ENCODE measurements at places on chromosomes 5 and 9. TPM values are rescaled to one million over a fixed set of nuclear protein-coding genes. Genes with fewer than 3 reads are reported as not detected.

The LYSMD3 gene
- polyA plus RNA-seq = 12.0 TPM

The CDX1 gene
- polyA plus RNA-seq = not detected

The FBN2 gene
- 0.03 TPM for polyA plus RNA-seq

The NPR3 gene
- not detected for polyA plus RNA-seq

The S1PR3 gene
- 0.19 TPM for polyA plus RNA-seq

The MSMP gene
- not detected for polyA plus RNA-seq

The DAB2 gene
- polyA plus RNA-seq = 35.2 TPM

The BHMT2 gene
- polyA plus RNA-seq = not detected

The TERT gene
- not detected for polyA plus RNA-seq

The TMEM174 gene
- not detected for polyA plus RNA-seq

The DBH gene
- polyA plus RNA-seq = not detected

The SPINK7 gene
- polyA plus RNA-seq = not detected

The CARD9 gene
- polyA plus RNA-seq = not detected

The SVEP1 gene
- polyA plus RNA-seq = 0.28 TPM

The ZNF474 gene
- polyA plus RNA-seq = not detected

The UBAP1 gene
- 12.3 TPM for polyA plus RNA-seq

All from Purkinje cell (primary cell).